Cortex of kidney (tissue), 1 donor: ENCODE measurements at places on chromosomes 4 and X.

DNA sequence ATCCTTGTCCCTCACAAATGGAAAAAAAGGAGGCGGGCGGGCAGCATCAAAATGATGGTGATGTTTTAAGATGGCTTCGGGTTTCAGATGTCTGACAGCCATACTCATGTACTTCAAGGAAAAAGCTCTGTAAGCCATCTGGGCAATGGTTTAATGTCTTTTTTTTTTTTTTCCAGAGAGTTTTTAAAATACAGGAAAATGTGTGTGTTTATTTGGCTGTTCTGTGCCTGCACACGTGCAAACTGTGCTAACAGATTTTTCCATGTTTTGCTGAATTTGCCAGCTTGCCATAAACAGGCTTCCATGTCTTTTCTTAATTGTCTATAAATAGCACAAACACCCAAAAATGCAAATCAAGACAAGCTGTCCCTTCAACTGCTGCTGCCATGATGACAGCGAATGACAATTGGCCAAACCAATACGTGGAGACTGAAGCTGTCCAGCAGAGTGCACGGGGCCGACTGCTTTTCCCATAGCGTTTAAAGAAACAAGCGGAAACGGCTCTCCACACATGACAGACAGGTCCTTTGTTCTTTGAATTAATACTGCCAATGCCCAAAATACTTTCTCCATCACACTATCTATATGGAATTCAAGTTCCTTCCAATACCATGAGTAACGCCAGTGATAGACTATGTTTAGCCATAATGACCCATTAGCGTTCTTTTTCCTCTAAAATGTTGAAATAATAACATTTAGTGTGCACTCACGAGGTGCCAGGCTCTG lies 35.7 kb downstream of the AFAP1 start:
- no peak for DNase-seq

DNA sequence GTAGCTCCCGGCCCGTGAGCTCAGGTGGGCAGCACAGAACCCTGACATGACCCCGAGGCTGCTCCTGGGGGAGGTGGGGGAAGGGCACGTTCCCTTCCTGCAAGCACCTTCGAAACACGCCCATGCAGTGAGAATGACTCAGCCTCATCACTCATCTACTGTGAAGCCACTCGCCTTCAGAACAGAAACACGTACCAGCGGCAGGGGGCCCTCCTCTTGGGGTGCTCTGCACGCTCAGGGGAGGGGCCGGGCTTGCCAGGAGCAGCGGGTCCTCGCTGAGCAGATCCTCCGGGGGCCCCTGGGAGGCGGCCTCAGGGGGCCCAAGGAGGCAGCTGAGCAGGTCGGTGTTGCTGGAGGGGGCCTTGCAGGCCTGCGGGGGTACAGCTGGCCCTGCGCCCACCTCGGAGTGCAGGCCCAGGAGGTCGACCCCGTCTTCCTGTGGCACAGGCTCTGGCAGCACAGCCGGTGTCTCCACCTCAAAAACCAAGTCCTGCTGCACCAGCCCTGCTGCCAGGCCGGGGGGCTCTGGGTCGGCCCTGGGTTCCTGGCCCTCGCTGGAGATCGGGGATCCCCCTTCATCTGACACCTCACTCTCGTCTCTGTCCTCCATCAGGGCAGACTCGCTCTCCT lies 40.9 kb upstream of the CPLX1 start:
- no peak for DNase-seq

GRCh38 chrX:44506678-44507077 lies 36.0 kb downstream of the FUNDC1 start:
- no peak for DNase-seq

GRCh38 chrX:144810539-144810938 lies 436.8 kb upstream of the SPANXN1 start:
- no peak for DNase-seq

DNA sequence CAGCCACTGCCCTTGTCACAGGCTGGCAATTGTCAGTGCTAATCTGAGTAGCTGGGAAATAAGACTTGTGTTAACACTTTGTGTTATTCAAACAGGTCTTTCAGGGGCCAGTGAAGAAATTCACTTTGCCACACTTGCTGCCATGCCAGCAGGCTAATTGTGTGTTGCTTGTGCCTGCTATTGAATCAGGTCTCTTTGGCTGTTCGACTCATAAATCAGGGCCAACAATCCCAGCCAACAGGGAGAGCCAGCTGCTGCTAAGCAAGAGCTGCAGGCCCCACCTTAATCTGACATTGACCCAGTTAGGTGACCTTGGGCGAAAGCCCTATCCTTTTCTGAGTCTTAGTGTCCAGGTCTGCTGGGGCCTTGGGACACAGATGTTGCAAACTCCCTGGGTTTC lies 28.1 kb upstream of the MAMLD1 start:
- DNase-seq, result no peak

DNA sequence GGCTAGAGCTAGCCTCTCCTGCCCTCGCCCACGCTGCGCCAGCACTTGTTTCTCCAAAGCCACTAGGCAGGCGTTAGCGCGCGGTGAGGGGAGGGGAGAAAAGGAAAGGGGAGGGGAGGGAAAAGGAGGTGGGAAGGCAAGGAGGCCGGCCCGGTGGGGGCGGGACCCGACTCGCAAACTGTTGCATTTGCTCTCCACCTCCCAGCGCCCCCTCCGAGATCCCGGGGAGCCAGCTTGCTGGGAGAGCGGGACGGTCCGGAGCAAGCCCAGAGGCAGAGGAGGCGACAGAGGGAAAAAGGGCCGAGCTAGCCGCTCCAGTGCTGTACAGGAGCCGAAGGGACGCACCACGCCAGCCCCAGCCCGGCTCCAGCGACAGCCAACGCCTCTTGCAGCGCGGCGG lies at the start of gene AR:
Gene AR, plus strand, starts transcription at position 204 of the 400 bp plus-strand sequence. CDS start 1,126 bp downstream, outside the sequence.
- DNase-seq, result peak; percentile 2

GRCh38 chr4:27140486-27140885 lies 279.8 kb downstream of the STIM2 start:
- DNase-seq, result no peak

DNA sequence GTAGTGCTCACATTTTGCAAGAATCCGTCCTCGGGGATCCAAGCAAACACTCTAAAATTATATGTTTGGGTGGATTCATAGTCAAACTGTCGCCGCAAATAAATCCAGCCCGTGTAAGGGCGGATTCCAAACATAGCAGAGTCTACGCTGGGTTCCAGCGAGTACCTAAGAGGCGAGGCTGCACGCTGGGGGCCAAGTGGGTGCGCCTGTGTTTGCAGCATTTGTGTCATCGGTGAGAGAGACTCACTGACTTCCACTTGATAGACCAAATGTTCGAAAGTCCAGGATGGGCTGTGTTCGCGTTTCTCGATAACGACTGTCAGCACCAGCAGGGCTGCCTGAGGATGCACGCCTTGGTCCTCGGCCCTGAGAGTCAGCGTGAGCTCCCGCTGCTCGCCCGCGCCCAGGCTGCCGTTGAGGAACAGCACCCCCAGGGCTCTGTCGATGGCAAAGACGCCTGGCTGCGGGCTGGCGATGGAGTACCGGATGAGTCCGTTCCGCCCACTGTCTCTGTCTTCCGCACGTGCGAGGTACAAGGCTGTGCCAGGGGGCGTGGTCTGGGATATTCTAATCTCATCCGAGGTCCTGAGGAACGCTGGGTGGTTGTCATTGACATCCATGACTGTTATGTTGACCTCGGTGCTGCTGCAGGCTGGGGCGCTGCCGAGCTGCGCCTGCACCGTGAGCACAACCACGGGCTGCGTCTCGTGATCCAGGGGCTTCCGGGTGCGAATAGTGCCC lies 158.7 kb downstream of the DCHS2 start:
- DNase-seq, result no peak

- no peak for DNase-seq
These were observed 421.9 kb upstream of the TENM3 start for GRCh38 chr4:181821039-181822004.

DNA sequence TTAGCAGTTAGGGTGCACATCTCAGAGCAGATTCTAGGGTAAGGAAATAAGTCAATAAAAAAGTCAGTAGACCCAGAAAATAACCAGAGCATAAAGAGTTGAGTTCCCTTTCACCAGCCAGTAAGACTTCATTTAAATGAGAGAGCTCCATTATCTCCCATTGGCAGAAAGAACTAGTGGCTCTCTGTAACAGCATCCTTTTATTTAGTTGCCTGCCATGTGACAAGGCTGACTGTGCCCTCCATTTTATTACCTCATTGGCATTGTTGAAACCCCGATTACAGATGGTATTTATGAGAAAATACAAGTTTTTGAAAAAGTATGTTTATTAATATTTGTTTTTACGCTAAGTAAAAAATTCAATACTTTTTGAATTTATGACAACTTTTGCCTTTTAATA lies 859.5 kb upstream of the NDST4 start:
- DNase-seq, result no peak

GRCh38 chr4:155592179-155592937 lies 74.3 kb upstream of the GUCY1A1 start:
- DNase-seq, result no peak

GRCh38 chr4:73340917-73341316 lies 63.2 kb upstream of the ALB start:
- DNase-seq, result no peak

GRCh38 chr4:72587334-72587733 lies 18.3 kb upstream of the ADAMTS3 start:
- DNase-seq, result no peak

- no peak for DNase-seq
These were observed 26.1 kb downstream of the NUDT6 start for GRCh38 chr4:122896270-122896669.

DNA sequence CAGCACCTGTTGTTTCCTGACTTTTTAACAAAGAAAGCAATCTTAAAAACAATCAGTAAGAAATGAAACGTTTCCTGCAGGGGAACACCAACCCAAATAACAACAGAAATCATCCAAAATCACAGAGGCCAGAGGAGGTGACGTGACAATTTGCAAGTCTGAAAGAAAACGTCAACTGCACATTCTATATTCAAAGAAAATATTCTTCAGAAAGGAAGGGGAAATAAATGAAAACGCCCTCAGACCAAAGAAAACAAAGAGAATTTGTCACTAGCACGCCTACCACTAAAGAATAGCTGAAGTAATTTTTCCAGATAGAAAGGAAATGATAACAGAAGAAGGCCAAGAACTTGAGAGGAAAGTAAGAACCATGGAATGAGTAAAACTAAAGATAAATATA lies 74.4 kb downstream of the CASP3 start:
- DNase-seq, result no peak

- DNase-seq, result no peak
These were observed 61.0 kb downstream of the STX18 start for GRCh38 chr4:4480685-4481398.

- DNase-seq, result no peak
These were observed 740.6 kb upstream of the TENM3 start for GRCh38 chr4:181502611-181503010.

DNA sequence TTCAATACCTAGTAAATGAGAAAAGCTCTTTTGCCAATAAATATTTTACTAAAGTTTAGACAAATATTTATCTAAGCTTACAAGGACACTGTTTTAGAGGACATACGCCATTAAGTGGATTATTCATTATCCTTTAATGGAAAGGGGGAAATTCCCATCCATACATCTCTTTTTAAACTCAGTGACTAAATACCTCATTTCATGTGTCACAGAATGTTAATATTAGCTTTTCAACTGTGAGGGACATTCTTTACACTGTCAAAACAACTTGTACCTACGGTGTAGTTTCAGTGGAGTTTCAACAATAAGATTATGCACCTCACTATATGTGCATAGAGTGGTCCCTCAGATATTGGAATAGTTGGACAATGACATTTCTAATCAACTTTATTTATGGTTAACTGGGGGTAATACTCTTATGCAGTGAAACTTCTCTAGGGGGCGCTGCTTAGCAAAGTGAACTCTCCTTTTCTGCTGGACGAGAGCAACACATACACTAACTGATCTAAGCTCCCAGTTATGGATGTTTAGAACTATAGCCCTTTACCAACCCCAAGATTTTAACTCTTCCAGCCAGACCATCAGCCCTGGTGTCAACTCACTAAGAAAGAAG lies 9.7 kb downstream of the HS6ST2 start:
- no peak for DNase-seq

DNA sequence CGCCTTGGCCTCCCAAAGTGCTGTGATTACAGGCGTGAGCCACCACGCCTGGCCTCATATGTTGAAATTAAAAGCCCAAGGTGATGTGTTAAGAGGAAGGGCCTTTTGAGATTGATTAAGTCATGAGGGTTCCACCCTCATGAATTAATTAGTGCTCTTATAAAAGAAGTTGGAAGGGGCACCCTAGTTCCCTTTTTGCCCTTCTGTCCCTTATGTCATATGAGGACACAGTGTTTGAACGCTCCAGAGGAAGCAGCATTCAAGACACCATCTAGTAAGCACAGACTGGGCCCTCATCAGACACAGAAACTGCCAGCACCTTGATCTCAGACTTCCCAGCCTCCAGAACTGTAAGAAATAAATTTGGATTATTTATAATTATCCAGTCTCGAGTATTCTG lies 5.1 kb upstream of the APLN start:
- no peak for DNase-seq

- no peak for DNase-seq
These were observed 92.8 kb downstream of the FAAH2 start for GRCh38 chrX:57379296-57379695.

DNA sequence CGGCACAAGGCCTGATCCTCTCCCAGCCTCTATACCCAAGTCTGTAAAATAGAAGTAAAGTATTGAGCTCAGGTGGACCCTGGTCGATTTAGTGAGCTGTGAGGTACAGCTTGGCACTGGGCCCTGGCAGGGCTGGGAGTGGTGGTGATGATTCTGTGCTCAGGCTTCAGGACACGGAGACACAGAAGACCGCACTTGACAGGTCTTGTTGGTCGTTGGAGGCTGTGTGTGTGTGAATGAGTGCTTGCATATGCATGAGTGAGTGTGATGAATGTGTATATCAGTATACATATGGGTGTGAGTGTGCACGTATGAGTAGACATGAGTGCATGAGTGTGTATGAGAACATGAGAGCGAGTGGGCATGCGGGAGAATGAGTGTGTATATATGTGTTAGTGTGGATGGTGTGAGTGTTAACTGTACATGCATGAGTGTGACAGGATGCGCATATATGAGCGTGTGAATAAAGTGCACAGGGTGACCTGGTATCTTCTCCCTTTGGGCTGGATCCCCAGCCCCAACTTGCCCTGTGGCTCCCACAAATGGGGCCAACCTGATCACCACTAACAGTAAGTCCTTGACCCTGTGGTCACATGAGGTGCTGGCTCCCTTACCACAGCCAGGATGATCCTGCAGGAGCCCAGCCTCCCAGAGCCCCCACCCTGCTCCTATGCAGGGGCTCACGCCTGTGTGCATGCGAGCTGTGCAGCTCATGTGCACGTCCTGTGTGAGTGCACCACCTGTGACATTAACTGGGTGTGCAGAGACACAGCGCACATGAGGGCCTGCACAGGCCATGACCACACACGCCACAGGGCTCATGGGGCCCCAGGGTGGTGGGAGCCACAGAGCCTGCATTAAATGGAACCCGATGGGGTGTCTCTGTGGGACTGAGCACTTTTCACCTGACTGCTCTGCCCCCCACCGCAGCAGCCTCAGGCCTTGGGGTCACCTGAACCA lies 20.8 kb downstream of the SH3BP2 start:
- no peak for DNase-seq

DNA sequence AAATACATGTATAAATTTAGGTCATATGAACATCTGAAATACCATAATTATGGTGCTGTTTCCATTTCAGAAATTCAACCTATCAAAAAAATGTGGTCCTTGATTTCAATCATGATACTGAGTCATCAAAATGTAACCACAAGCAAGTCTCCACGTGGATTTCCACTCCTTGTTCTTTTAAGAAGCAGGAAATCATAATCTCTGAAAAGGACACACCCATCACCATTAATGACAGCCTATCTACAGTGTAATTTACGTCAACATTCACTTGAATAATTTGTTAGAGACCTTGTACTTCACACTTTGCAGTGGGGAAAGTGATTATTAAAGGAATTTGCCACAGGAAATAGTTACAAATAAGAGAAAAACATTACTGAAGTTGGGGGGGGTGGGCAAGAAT lies 17.7 kb upstream of the SLC7A11 start:
- no peak for DNase-seq
